Stimulated activated CD4-positive, alpha-beta T cell treated with anti-CD3 and anti-CD28 coated beads, TNF-alpha, amount 100 ng/mL, for 4 hours (primary cell): ENCODE measurements at places on chromosomes 5 and 9.

GRCh38 chr9:38263532-38263931 is 129.0 kb upstream of the ALDH1B1 start:
- DNase-seq, result no peak

GRCh38 chr5:98977723-98978122 is 48.9 kb upstream of the CHD1 start:
- no peak for DNase-seq

GRCh38 chr5:170886210-170886894 is 24.5 kb downstream of the RANBP17 start:
- no peak for DNase-seq

DNA sequence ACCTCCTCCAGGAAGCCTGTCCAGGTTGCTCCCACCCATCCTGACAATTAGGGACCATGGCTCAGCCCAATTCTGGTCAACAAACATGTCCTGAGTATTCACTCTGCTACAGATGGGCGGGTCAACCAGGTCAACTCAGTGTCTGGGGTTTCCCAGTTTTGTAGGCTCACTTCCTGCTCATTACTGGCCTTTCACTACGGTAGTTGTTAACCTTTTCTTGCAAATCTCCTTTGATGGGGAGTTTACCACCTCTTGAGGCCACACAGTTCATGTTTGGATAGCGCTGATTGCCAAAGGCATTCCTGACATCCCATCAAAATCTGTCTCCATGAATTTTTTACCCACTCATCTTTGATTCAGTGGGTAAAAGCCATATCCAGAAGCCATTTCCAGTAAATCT is 13.8 kb downstream of the TMEM8B start:
- DNase-seq, result no peak

GRCh38 chr5:643351-643801 is 31.2 kb downstream of the CEP72 start:
- DNase-seq, result no peak

- DNase-seq, result no peak
Observed at GRCh38 chr5:174752121-174752520, 27.7 kb downstream of the MSX2 start.

DNA sequence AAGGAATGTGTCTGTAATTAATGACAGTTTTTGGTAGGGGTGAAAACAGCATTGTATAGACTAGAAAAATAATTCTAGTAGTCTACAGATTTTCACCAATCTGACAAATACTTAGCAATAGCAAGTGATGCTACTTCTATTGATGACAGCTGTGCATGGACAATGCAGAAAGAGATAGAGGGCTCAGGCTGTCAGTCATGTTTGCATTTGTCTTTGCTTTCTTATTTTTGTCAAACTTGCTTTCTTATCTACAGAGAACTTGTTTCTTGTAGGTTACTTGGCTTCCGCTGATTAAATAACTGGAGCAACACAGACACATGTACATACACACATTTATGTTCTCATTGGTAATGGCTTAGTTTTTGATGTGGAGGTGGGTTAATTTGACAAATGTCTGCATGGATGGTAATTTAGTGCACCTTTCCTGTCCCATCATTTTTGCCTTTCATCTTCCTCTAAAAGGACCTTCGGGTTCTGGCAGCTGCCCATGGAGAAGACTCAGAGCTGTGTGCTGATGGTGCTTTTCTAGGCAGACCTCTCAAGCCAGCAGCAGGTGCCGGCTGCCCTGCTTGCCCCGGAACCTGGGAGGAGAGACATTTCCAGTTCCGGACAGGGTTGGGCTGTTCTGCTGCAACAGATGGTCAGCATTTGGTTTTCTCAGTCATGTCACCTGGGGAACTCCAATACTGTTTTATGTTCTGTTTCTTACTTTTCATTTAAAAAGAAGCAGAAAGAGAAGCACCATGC is 28.8 kb downstream of the CAMK4 start:
- DNase-seq, result no peak
